ENCODE measurements at places on chromosomes 1 and 21. TPM values are rescaled to one million over a fixed set of nuclear protein-coding genes. Genes with fewer than 3 reads are reported as not detected.

DNA sequence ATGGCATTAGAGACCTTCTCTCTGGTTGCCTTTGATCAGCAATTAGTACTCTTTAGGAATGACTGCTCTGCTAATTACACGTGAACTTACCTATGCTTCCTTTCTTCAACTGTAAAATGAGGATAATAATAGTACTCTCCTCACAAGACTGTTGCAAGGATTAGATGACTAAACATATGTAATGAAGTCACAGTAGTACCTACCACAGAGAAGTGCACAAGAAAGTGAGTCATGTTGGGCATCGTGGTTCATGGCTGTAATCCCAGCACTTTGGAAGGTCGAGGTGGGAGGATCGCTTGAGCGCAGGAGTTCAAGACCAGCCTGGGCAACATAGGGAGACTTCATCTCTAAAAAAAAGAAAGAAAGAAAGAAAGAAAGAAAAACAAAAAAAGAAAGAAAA is 68.1 kb upstream of the AK4 start:
- DNase-seq, result no peak

DNA sequence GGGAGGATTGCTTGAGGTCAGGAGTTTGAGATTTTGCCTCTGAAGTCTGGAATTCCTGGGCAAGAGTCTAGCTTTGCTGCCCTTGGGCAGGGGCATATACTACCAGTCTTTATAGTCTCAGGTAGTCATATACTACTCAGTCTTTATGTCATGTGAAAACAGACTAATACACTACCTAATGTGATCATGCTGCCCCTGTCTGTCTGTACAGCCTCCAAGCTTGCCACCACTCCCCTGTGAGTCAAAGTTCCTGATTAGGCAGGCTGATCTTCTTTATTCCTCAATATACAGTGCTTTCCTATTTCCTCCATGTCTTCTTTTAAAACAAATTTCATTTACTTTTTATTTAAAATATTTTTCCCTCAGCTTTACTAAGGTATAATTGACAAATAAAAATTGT is 105.3 kb upstream of the BEND5 start:
- DNase-seq, result no peak

The GUCA2A gene
- total RNA-seq, result not detected

The FAM163A gene
- not detected for total RNA-seq

GRCh38 chr1:16254263-16254928 is 17.4 kb upstream of the CPLANE2 start:
- no peak for DNase-seq
